ENCODE measurements at places on chromosomes 4 and X. TPM values are rescaled to one million over a fixed set of nuclear protein-coding genes. Genes with fewer than 3 reads are reported as not detected.

DNA sequence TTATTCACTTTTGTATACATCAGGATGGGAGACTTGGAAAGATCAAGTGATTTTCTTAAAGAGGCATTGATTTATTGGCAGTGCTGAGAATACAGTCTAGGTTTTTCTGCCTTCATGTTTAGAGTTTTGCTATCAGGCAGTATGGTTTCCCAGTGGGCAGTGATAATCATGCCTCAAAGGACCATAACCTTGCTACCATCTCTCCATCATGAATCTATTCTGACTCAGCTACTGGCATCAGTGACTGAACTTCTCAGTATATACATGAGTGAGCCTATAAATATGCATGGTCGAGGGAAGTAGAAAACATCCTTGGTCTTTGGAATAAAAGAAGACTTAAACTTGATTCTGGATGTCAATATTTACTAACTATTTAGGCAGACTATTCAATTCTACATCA lies 562.0 kb upstream of the AADAT start:
- no peak for DNase-seq

GRCh38 chr4:116016201-116016600 lies 902.8 kb upstream of the NDST4 start:
- DNase-seq: no peak

DNA sequence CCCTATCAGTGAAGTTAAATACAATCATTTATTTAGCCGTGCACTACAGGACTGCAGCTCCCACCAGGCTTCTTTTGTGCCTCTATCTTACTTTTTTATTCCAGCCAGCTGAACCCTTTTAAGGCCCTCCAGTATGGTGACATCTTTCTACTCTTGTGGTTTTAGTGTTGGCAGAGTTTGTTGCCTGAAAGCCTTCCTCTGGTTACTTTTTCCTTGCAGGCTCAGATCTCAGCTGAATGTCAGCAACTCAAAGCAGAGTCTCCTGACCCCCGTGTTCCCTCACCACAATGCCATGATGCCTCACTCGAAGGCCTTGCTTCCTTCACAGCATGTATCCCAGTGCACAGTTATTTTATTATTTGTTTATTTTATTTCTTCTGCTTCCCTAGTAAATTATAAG lies 818.9 kb upstream of the LCORL start:
- DNase-seq: no peak

DNA sequence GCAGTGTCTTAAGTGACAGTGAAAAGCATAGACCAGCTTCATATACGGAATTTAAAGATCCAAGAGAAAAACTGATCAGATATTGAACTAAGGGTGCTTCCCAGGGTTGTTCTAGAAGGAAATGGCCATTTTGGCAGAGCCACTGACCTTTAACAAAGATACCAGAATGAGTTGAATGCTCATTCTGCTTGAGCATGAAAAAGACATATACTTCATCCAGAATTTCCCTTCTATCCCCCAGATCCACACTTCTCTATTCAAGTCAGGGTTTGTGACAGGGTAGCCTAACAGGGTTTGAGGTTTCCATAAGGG lies 45.6 kb upstream of the FAM9C start:
- no peak for DNase-seq

DNA sequence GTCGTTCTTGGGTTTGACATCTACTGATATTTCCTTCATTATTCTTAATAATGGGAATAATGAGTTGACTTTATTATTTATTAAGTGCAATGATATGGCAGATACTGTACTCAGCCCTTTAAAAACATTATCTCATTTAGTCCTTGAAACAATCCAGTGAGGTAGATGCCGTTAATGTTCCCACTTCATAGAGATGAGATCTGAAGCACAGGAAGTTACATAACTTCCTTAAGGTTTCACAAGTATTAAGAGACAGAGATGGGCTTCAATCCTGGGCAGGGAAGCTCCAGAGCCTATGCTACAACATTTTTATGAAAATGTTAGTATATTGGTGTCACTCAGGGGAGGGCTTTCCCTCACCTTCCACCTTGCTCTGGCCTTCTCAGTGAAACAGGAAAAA lies 9.7 kb upstream of the KLHL13 start:
- no peak for DNase-seq

The LIMCH1 gene
- total RNA-seq: not detected

The XAGE1B gene
- not detected for total RNA-seq

The NEK1 gene
- 23.9 TPM for total RNA-seq

The MAGED4 gene
- total RNA-seq: 8.6 TPM

Measured in B cell (primary cell).